ENCODE measurements at places on chromosomes 6 and 20.

DNA sequence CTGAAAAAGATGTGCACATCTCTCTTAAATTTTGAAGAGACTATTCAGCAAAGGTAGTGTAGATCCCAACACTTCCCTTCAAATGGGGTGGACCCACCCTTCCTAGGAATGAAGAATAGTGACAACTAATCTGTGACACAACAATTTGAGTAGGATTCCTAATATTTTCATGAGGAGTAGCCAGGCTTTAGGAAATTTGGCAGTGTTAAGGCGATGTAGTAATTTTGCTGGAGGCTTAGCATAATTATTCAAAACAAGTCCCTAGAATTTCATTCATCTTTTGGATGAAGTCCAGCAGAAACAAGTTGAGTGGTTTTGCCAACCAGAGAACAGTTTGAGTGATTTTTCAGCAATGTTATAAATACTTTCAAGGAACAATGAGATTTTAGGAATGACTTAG, 52.4 kb downstream of the ELOVL4 start:
- DNase-seq: no peak

DNA sequence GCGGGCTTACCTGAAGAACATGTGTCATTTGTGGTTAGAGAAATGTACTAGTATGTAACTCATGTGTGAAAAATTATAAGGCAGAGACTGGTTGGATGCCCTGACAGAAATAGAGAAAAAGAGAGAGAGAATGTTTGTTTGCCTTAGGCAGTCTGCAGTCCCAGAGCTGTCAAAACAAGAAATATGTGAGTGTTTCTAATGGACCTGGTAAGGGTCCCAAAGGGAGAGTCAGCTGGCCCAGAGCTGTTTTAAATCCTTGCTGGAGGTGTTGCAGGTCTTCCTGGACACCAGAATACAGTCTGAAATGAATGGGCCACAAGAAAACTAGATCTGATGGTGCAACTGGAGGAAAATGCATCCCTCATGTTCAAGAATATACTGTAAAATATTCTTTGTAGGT, 158.3 kb upstream of the OGFRL1 start:
- no peak for DNase-seq

DNA sequence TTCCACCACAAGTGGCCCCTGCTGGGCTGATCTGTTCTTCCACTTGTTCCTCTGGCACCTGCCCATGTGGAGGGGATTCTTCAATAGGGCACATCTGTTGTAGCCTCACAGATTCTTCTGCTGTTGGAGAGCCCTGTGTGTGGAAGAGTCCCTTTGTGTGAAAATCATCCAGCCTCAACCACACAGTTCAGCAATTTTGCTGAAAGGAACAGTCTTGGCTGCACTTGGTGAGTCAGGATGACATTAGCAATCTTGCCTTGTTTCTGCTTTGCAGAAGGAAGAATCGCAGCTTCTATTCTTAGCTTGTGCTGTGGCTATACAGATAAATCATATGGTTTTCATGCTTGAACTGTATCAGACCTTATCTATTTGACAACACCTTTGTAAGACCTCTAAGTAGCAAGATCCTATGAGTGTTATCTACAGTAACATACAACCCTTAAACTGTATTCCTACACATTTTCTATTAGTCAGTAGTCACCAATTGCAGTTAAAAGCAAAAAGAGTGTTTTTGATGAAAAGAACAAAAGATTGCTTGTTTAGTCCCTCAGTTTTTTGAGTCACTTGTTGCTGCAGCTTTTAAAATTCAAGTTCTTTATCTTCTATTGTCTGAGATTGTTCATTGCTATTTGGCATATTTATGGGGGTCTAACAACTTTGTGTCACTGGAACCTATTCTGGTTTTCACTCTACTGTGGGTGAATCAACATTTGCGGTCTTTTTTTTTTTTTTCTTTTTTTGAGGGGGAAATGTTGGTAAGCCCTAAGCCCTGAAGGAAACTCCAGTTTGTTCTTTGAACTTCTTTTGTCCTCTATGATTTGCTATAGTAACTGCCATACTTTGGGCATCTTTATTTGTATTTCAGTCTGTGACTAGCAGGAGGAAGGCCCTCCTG, 231.6 kb downstream of the TFAP2B start:
- no peak for DNase-seq

- DNase-seq: peak; percentile 64
Measured at GRCh38 chr6:118894425-118895260, 691 bp downstream of the ASF1A start.

- peak; percentile 29 for DNase-seq
Measured at GRCh38 chr20:44092551-44093248, 94.3 kb downstream of the JPH2 start.

DNA sequence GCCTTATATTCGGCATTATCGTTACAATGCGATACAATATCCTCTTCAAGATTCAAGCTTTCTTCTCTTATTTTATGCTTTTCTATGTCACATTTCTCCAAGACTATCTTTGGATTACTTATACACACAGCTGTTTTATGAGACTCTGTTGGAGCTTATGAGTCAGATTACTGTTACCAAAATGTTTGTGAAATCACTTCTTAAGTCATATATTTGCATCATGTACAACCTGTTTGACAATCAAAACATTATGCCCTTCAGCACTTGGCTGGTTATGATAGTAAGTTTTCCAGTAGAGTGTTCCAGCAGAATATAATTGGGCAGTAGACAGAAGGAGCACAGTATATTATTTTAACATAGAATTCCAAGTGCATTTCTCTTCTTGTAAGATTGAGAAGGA, 35.2 kb downstream of the BMP6 start:
- no peak for DNase-seq

GRCh38 chr6:25659633-25660368, 7.8 kb downstream of the SCGN start:
- DNase-seq: peak; percentile 84

DNA sequence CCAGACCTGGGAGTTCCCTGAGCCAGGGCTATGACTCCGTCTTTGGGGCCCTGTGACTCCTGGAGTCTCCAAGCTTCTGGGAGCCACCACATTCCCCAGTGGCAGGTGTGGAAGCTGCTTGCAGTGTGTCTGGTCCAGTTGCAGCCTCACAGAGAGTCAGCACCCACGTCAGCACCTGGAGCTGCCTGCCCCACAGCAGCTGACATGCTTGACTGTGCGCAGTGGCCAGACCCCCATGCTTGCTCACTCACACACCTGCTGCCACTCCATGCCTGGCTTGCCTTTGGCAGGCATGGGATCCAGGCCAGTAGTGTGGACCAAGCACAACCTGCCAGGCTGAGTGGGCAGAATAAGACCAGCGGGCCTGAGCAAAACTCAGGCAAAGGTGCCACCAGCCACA, 31.0 kb upstream of the ASIP start:
- DNase-seq: no peak

DNA sequence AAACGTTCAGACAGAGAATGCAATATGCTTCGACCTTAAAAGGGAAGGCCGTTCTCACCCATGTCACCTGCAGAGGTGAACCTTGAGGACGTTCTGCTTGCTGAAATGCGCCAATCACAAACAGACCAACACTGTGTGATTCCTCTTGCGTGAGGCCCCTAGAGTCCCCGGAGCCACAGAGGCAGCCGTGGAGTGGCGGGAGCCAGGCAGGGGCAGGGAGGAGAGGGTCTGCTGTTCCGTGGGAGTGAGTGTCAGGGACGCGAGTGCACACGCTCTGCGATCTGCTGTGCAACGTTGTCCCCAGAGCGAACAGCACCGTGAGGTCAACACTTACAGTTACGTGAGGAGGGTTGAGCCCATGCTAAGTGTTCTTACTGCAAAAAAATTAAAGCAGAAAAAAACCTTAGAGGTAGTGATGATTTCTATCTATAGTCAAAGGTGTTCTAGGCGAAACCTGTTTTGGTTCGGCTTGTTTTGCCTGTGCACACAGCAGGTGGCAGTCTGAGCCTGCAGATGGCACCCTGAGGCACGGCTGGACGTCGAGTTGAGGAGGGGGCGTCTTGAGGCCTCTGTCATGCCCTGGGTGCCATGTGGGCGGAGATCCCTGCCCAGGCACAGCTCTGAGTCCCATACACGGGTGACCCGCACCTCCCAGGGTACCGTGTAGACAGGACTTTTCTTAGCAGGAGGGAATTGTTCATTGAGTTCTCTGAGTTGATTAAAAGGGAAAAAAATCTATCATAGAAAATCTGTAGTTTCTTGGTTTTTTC, 71.7 kb upstream of the FRMD1 start:
- DNase-seq: peak; percentile 21

GRCh38 chr6:25442898-25443297, 163.7 kb downstream of the CARMIL1 start:
- DNase-seq: no peak

GRCh38 chr20:37356961-37357371, 11.0 kb downstream of the SRC start:
- DNase-seq: no peak

- DNase-seq: peak; percentile 17
Measured at GRCh38 chr6:167736486-167737204, 90.1 kb upstream of the AFDN start.

DNA sequence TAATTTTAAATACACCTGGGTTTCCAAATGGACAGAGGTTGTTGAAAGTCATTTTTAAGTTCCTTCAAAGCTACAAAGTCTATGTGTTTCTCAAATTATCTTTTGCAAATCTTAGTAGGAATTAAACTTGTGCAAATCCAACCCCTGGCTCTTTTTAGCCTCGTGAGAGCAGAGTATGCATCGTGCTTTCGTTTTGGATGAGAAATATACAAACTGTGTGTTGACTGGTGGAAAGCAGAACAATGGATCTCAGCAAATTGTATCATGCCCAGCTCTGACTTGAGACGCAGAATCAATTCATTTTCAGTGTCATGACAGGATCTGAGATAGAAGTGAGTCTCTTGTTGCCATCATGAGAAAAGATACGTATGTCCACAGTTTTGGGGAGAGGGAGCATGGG, 542.4 kb upstream of the FLRT3 start:
- no peak for DNase-seq

DNA sequence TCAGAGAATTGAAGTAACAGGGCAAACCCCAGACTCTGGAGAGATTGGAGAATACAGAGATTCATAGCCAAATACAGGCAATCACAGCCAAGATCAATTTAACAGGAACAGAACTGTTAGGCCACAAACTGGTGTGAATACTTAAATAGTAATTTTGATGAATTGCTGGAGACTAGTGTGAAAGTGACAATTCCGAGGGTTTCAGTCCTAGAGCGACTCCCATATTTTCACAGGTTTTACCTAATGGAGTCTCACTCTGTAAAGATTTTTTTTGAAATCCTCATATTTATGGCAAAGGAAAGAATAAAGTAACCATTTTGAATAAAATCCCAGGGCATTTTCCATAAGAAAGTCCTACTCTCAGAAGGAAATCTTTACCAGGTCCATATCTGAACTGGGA, 135.5 kb downstream of the MMUT start:
- DNase-seq: no peak

DNA sequence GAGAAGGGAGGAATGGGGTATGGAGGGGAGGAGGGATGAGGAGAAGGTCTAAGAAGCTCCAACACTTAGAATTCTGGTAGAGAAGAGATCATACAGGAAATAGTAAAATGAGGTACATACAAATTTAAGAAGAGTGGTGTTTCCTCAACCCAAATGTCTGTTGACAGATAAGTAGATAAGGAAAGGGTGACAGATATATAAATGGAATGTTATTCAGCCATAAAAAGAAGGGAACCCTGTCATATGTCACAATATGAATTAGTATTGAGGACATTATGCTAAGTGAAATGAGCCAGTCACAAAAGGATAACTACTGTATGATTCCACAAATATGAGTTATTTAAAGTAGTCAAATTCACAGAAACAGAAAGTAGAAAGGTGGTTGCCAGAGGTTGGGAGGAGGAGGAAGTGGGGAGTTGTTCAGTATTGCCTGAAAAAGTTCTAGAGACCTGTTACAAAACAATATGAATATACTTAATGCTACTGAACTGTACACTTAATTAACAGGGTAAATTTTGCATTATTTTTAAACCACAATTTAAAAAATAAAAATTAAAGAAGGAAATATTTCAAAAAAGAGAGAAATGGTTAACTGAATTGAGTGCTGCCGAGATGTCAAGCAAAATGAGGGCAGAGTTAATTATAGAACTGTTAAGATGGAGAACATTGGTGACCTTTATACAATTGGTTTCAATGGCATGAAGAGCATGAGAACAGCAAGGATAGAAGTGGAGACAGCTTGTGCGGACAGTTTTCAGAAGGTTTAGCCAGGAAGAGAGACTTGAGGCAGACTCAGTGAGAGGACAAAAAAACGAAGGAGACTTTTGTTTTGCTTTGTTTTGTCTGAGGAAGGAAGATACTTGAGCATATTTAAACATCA, 47.6 kb upstream of the ADGRF4 start:
- no peak for DNase-seq

DNA sequence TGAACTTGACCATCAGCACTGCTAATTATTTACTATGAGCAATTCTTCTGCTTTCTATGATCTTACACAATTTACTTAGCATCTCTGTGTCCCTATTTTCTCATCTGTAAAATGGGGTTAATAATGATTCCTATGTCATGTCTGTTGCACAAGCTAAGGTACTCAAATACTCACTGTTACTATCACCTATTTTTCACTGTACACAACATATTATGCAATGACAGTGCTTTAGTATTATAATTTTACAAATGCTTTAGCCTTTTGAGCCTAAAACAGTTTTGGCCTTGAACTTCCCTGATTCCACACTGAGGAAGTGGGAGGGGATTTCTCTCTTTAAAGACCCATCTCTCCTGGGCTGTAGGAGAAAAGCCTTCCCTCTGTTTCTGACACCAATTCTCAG, 36.9 kb upstream of the THEMIS start:
- no peak for DNase-seq

- no peak for DNase-seq
Measured at GRCh38 chr20:47124181-47124717, 229.6 kb downstream of the EYA2 start.

- DNase-seq: no peak
Measured at GRCh38 chr20:45235995-45236394, 14.8 kb downstream of the SEMG2 start.

GRCh38 chr6:72689107-72689954, 67.5 kb downstream of the KCNQ5 start:
- no peak for DNase-seq

DNA sequence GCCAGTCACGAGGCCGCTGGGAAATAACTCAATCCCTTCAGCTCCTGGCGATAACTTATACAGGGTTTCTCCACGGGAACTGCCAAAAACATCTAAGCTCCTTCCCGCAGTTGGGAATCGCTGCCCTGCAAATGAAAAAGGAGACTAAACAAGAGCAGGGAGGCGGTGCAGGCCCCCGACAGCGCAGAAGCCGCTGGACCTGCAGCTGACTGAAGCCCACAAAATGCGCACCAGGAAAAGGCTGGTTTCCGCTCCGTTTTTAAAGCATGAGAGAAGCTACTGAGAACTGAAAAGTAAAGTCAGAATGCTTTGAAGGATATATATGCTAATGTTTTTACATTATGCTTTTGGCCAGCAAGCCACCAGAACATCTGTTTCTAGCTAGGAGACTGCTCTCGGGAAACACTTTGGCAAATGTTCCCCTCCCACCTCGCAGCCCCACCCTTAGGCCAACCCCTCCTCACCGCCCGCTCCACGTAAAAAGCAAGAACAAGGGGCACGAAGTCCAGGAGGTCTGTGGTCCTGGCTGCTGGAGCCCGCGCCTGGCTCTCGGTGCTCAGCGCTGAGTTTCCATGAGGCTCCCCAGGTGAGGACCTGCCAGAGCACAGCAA, 90.5 kb downstream of the SOD2 start:
- no peak for DNase-seq

GRCh38 chr6:64703922-64704321, 1003.1 kb downstream of the EYS start:
- no peak for DNase-seq

GRCh38 chr6:42347456-42347855, 104.3 kb downstream of the TRERF1 start:
- no peak for DNase-seq

- no peak for DNase-seq
Measured at GRCh38 chr20:25340380-25340779, 50.3 kb downstream of the ABHD12 start.

Measured in NCI-H345 (cell line).